ENCODE measurements at places on chromosomes 2 and 18.

DNA sequence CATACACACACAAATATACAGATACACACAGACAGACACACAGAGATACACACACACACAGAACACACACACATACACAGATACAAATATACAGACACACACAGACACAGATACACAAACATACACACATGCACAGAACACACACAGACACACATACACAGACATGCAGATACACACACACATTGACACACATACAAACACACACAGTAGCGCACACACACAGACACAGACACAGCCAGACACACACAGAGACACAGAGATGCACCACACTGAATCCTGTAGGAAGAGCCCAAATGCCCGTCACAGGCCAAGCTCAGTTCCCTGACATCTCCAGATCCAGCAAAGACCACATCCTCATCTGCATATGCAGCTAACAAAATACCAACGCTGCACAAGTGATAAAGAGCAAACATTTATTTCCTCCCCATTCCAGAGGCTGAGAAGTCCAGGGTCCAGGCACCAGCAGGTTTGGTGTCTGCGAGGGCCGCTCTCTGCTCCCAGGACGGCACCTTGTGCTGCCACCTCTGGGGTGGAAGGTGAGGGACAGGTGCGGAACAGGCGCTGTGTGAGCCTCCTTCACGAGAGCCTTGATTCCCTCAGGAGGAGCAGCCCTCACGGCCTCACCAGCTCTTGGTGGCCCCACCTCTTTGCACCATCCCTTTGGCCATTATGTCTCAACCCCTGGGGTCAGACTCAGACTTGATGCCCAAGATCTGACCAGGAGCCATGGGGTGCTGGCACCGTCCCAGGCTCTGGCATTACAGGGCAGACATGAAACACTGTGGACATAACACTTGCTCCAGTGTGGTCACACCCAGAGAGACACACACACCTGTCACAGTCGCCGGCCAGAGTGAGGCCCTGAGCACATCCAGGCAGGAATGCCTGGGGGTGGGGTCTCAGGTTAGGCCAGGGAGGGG, 108.7 kb downstream of the NDUFA10 start:
- H3K4me3 ChIP-seq: no peak overlapping the region
- H3K36me3 ChIP-seq: no peaks in the 10 kb centered on the region
- H3K27ac ChIP-seq: no peak overlapping the region
- H3K4me1 ChIP-seq: peaks cover 7% of the 10 kb centered on the region
- no peak for DNase-seq

DNA sequence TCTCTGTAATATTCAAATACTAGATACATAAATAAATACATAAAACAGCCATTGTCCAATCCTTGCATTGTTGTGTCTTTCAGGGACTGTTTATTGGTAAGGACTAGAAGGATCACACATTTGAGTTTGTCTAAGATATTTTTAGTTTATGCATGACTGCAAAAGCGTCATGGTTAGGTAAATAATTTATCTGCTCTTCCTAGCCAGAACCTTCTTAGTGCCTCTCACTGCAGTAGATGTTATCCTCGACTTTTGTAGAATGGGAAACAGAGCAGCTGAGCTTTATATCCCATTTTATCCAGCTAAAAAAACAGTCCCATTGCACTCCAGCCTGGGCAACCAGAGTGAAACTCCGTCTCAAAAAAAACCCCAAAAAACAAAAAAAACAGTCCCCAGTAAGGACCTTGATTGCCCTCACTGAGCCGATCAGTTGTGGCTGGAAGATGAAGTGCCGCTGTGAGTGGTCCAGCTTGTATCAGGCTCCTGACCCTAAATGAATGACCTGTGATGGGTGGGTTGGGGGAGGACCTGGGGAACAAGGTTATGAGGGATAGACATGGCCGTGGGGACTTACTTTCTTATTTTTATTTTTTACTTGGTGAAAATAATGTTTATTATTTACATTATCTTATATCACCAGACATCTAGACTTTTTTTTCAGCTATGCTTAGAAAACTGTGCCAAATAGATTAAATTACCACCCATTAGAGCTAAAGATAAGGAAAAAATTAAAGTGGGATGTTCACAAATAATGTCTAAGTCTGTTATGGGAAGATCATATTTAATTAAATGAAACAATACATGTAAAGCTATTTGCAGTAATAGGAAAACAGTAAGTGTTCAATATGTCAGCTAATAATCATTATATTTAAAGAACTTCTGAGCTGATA, 10.9 kb upstream of the ADAM23 start:
- H3K4me3 ChIP-seq: no peak overlapping the region
- H3K36me3 ChIP-seq: no peaks in the 10 kb centered on the region
- DNase-seq: no peak
- no peak overlapping the region for H3K27ac ChIP-seq
- no peaks in the 10 kb centered on the region for H3K27me3 ChIP-seq

DNA sequence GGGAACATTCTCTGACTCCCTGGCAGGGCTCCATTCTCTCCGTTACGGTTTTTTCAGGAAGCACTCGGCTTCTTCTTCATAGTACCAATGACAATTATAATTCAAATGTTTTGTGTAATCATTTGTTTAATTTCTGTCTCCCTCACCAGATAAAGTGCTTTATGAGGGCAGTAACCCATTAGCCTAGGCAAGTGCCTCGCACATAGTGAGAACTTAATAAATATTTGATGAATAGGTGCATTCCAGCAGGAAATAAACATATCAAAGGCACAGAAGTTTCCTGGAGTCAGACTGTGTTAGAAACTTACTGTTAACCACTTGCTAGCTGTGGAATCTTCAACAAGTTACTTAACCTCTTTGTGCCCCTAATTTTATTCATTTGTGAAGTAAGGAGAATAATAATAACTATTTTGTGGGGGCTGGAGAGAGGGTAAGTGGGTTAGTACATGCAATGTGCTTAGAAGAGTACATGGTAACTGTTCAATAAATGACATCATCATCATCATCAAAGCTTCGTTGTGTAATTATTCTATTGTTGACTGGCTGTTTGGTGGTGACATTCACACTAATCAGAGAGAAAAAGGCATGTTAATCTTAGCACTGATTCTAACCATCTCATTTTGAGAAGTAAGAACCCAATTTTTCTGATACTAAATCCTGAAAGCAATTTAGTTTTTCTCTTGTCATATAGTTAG, 352.3 kb downstream of the INSIG2 start:
- H3K4me1 ChIP-seq: no peaks in the 10 kb centered on the region
- DNase-seq: no peak
- no peak overlapping the region for H3K27ac ChIP-seq
- H3K27me3 ChIP-seq: no peaks in the 10 kb centered on the region
- no peaks in the 10 kb centered on the region for H3K36me3 ChIP-seq

- H3K4me1 ChIP-seq: no peaks in the 10 kb centered on the region
- no peak overlapping the region for H3K4me3 ChIP-seq
- H3K27me3 ChIP-seq: no peaks in the 10 kb centered on the region
- H3K27ac ChIP-seq: no peak overlapping the region
- H3K36me3 ChIP-seq: no peaks in the 10 kb centered on the region
- DNase-seq: no peak
Measured at GRCh38 chr2:165528691-165529090, 59.2 kb downstream of the CSRNP3 start.

DNA sequence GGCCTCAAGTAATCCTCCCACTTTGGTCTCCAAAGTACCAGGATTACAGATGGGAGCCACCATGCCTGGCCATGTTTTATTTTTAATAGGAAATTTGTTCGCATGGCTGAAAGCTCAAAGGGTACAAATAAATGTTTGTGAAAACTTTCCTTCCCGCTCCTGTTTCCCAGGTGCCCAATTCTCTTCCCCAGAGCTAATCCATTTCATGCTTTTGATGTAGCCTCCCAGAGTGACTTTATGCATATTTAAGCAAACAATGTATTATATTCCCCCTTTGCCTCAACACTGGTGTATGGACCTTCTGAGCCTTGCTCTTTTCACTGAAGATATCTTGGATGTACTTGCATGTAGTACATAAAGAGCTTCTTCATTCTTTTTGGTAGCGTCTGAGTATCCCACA, 52.5 kb upstream of the ITSN2 start:
- H3K4me3 ChIP-seq: no peak overlapping the region
- H3K27me3 ChIP-seq: no peaks in the 10 kb centered on the region
- DNase-seq: no peak
- no peaks in the 10 kb centered on the region for H3K36me3 ChIP-seq
- no peak overlapping the region for H3K27ac ChIP-seq
